RPMI7951 (cell line): ENCODE measurements at places on chromosomes 1 and 21. TPM values are rescaled to one million over a fixed set of nuclear protein-coding genes. Genes with fewer than 3 reads are reported as not detected.

DNA sequence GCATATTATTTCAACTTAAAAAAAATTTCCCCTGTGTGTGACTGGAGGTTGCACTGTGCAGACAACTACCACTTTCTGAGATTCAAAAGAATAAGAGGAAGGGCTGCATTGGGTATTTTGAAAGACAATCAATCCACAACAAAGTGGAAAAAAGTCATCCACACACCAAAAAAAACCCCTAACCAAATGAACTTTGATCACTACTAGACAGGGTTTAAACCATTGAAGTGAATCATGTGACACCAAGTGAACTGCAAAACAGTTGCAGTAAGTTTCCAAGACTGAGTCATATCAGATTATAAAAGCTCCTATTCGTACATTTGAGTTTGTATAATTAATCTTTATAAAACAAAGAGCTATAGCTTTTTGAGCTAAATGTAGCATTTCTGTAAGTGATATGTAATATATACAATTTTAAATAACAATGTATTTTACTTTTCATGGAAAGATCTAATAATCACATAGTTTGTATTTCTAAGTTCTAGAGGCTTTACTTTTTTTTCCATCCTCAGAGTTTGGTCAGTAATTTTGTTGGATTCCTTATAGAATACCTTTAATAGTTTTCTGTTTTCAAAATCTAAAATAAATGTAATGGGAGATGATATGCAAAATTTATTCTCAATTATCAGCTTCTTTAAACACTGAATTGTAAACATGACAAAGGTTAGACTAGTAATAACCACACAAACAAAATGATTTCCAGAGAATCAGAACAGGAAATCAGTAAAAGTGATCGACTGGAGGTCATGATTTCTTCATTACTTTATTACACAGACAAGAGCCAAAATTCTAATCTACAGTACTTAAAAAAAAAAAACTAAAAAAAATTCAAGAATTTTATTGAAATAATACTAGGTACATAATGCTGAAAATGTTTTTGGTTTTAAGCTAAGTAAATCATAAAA is 50.5 kb upstream of the GFI1 start:
- peak; percentile 27 for DNase-seq

- no peak for DNase-seq
These were observed 46.8 kb downstream of the KLHDC7A start for GRCh38 chr1:18527514-18527913.

DNA sequence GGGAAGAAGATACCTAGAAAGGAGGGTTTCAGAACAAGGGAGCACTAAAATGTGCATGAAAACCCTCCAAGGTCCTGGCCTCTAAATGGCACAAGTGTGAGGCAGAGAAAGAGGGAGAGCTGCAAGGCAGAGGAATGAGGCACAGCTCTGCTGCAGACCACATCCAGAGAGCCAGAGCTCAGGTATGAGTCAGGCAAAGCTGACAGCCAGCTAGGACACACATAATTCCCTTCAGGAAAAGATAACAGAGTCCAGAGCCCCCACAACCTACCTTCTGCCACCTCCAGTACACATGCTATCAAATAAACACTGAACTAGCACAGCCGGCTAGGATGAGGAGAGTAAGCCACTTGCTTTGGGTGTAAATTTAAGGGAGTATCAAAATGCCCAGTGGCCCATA is 62.2 kb downstream of the HSF2BP start:
- DNase-seq = peak; percentile 85

DNA sequence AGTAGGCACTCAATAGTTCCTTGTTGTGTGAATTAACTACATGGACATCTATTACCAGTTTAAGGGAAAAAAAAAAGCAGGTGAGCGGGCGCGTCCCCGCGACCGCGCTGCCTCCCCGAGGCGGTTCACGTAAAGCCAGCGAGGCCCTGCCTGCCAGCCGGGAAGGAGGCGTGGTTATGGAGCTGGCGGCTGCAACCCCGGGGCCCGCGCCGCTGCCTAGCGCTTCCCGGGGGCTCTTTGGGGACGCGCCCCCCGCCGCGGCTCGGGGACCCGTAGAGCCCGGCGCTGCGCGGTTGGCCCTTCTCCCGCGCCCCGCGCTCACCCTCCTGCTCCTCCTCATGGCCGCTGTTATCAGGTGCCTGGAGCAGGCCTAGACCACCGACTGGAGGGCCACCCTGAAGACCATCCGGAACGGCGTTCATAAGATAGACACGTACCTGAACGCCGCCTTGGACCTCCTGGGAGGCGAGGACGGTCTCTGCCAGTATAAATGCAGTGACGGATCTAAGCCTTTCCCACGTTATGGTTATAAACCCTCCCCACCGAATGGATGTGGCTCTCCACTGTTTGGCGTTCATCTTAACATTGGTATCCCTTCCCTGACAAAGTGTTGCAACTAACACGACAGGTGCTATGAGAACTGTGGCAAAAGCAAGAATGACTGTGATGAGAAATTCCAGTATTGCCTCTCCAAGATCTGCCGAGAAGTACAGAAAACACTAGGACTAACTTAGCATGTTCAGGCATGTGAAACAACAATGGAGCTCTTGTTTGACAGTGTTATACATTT is 2.6 kb upstream of the CC2D1B start:
- DNase-seq = peak; percentile 56

DNA sequence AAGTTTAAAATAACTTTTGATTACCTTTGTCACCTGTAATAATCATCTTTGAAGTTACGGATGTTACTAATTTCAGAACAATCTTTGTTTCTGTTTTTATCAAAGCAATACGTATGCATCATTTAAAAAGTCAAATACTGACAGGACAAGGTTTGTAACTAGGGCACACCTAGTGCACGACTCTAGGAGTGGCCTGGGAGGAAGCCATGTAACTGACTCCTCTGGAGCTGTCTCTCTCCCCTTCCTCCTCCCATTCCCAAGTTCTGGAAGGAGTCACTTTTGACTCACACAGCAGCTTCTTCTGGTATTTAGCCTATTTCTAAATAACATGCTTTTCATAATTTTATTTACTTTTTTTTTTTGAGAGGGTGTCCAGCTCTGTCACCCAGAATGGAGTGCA is 11.8 kb upstream of the RAP1GAP start:
- DNase-seq = no peak

GRCh38 chr1:172108161-172108893 is 267.0 kb downstream of the DNM3 start:
- DNase-seq = peak; percentile 6

DNA sequence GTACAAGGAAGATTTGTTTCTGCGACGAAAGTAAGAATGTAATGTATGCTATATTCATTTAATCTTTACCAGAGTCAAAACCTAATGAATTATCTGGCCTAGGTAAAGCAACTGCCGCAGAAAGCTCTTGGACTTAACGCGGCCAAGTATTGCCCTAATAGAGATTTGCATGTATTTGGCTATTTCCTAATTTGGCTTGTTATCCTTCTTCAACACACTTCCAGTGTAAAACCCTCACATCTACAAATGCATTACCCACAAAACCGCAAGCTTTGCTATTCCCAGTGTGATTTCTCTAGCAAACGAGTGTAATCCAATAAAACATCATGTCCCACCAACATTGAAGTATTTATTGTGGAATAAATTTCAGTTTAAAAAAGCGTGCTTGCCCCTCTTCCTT is 123.8 kb upstream of the LMO4 start:
- DNase-seq = no peak

- DNase-seq = no peak
These were observed 121.3 kb downstream of the HFM1 start for GRCh38 chr1:91283421-91283726.

DNA sequence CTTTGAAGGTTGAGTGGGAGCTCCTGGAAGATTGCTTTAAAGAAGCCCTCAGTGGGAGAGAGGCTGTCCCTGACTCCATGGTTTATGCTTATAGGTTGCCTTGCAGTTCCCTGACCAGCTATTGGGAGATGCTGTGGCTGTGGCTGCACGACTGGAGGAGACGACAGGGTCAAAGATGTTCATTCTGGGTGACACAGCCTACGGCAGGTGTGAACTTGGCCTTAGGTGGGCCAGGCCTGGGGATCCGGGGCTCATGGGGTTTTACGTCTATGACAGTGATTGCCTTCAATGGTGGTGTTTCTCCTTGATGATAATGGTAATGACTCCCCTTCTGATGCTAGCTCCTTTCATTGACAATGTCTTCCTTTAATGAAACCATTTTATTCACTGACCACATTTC is 692 bp downstream of the DPH2 start:
- DNase-seq = no peak

- peak; percentile 2 for DNase-seq
These were observed 233.6 kb downstream of the RPS6KC1 start for GRCh38 chr1:213284626-213285025.

DNA sequence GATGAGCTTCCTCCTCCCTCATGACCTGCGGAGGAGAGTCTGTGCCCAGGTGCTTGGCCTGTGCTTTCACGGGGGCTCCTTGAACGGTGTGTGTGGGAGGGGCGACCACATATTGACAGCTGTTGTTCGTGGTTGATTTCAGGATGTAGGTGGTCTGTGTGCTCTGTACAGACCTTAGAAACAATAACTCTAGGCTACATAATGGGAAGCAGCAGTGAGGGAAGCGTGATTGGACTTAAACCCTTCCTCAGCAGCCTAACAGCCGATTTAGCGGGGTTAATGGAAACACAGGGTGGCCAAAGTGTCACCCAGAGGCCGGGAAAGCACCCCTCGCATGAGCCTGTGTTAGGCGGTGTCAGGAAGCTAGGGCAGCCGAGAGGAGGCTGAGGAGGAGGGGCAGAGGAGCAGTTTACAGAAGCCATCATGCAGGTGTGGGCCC is 56.0 kb downstream of the TBCE start:
- DNase-seq = no peak

DNA sequence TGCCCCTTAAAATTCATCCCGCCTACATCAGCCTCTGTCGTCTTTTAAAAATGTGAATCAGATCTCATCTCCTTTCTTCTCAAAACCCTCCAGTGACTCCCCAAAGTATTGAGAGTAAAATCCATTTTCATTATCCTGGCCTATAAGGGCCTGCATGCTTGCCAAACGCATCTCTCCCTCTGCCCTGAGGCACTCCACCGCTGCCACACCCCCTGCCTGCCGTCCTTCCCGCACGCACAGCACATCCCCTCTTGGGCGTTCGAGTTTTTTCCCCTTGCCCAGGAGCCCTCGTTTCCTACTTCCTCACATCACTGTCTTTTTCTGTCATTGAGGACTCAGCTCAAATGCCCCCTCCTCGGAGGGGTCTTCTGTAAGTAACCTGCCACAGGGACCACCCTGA is 53.3 kb upstream of the MTR start:
- peak; percentile 11 for DNase-seq

Gene LAMTOR2
- 102 and 118 TPM in 2 replicates for total RNA-seq

Gene FGR
- not detected in 2 replicates for total RNA-seq

Gene AMY1B
- not detected in 2 replicates for total RNA-seq

Gene SPATA21
- total RNA-seq = not detected in 2 replicates

Gene DISP3
- not detected in 2 replicates for total RNA-seq

Gene UBE2J2
- 54.3 and 61.9 TPM in 2 replicates for total RNA-seq

Gene TRIM46
- total RNA-seq = 2.3 and 2.9 TPM in 2 replicates
